Activated T-helper 1 cell treated with anti-CD3 and anti-CD28 coated beads, Interleukin-2, amount 50 U/mL, for 16 hours (primary cell): ENCODE measurements at places on chromosomes 12 and 14.

- DNase-seq = no peak
Observed at GRCh38 chr12:94714378-94715114, 64.2 kb upstream of the TMCC3 start.

- DNase-seq = no peak
Observed at GRCh38 chr12:93419388-93420034, 22.2 kb downstream of the UBE2N start.

- no peak for DNase-seq
Observed at GRCh38 chr12:66397574-66398290, 95.4 kb downstream of the HELB start.

- no peak for DNase-seq
Observed at GRCh38 chr12:3698218-3698974, 54.5 kb downstream of the CRACR2A start.

DNA sequence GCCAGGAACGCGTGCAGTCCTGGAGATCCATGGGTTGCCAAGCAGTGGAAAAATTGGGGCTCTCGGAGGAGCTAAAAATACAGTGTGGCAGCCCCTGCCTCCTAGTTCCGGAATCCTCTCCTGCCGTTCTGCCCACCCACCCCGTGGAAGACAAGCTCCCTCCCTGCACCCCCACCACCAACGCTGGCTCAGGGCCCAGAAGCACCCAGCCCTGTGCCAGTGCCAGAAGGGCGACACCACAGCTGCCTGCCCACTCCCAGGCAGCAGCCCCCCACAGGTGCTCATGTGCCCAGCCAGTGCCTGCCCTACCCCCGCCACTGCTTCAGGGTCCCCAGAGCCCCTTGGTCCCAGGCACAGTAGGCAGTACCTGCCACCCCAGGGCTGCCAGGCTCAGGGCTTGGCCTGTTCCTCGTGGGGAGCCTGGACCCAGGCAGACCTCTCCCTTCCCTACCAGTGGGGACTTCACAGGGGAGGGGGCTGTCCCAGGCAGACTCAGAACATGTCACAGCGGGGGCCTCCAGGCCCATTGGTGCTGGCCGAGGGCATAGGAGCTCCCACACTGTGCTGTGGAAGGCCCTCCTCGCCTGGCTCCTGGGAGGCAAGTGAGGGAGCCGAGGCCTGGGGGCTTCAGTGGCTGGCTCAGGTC lies 7.4 kb downstream of the INF2 start:
- DNase-seq = no peak

GRCh38 chr14:94304243-94304642 lies 11.2 kb upstream of the SERPINA10 start:
- DNase-seq = no peak

DNA sequence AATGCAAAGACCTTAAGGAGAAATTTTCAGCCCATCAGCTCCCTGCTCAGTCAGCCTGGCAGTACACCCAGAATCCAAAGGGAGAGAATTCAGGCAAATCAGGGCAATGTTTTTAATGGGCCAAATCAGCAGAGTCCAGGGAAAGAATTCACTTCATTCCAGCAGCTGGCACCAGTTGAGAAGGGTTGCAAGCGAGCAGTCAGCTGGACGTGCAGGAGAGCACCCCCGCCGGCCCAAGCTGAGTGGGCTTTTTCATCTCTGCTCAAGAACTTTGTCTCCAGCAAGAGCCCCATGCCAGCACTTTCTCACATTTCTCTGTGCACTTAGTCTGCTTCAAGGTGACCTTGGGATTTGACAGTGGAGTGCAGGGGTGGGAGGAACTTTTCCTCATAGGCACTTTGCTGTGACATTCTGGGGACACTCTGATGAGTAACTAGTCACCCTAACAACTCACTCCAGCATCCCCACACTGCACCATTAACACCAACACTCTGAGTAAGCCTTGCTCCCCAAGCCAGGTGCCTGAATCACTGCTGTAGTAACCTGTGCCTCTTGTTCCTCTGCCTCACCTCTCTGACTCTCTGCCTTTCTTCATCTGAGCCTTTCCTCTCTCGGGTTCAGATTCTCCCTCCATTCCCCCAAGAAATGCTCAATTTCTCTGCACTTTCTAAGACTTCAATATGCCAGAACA lies 2.2 kb downstream of the ENDOU start:
- DNase-seq = no peak

DNA sequence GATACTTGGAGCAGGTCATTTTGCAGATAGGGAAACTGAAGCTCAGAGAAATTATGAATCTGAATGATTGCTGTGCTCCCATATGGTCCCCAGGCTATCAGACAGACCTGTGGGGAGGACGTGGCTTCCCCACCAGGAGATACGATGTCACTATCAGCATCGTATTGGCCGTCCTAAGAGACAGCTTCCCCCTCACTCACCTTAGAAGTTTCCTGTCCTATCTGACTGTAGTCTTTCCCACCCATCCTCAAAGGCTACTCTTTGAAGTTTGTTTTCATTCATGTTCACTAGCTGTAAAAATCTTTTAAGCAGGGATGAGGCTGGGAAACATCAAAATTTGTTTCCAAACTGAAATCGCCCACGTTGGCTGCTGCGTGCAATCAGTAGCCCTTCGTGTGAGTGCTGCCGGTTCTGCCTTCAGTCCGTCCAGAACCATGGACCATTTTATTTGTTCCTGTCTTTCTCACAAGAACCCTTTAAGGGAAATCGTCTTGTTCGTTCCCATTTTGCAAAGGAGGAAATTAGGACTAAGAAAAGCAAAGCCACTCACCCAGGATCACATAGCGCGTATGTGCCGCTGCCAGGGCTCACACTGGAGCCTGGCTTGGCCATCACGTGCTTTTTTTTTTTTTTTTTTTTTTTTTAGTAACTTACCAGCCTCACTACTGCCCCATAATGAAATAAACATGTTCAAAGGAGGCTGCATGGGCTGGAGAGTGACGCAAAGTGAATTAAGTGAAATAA lies 1.0 kb upstream of the KDM2B start:
- no peak for DNase-seq

GRCh38 chr14:59015482-59015881 lies 173.0 kb upstream of the DAAM1 start:
- DNase-seq = no peak

GRCh38 chr12:50017641-50018040 lies 7.7 kb downstream of the RACGAP1 start:
- no peak for DNase-seq

DNA sequence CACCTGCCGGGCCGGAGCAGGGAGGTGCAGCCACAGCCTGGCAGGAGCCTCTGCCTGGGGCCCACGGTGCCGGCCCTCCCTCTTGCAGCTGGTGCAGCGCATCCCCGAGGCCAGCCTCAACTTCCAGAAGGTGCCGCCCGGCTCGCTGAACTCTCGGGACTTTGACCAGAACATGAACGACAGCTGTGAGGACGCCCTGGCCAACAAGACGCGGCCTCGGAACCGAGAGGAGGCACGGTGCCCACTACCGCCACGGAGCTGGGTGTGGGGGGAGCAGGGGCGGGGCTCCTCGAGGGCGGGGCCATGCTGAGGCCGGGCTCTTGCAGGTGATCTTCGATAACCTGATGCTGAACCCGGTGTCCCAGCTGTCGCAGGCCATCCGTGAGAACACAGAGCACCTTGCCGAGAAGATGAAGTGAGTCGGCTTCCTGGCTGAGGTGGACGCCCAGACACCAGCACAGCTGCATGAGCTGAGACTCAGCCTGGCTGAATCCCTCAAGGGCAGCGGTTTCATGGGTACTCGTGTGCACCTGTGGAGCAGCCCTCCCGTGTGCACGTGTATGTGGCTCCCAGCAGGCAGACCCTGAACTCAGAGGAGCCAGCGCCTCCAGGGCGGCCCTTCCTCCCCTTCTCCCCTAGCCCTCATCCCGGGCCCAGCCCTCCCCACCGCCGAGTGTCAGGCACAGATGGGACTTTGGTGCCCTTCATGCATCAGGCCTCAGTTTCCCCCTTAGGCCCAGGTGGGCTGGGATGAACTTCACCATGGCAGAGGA lies 28.6 kb downstream of the CEP170B start:
- DNase-seq = no peak

- no peak for DNase-seq
Observed at GRCh38 chr14:75877884-75878283, 103.9 kb downstream of the TGFB3 start.

GRCh38 chr14:33404054-33404453 lies 465.4 kb downstream of the NPAS3 start:
- DNase-seq = no peak

GRCh38 chr14:82896476-82896875 lies 1362.8 kb upstream of the SEL1L start:
- no peak for DNase-seq

- DNase-seq = no peak
Observed at GRCh38 chr12:75661908-75662307, 150.5 kb upstream of the KRR1 start.

- no peak for DNase-seq
Observed at GRCh38 chr12:32586390-32586789, 92.7 kb upstream of the DNM1L start.

- no peak for DNase-seq
Observed at GRCh38 chr14:77099425-77100167, 1.5 kb downstream of the CIPC start.

DNA sequence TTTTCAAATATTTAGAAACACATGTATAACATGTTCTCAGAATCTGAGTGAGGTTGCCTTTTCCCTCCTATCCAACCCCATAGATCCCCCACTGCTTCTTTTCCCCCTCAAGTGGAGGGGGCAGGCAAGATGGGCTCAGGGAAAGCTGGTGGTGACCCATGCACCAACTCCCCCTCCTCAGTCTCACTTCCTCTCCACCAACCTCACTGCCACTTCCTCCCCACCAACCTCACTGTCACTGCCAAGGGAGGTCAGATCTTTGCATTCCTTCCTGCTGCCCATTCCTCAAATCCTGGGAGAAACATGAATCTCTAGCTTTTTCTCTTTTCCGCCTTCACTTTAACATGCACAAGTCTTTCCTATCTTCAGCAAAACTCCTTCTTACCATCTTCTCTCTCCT lies 48.7 kb downstream of the SPTB start:
- no peak for DNase-seq

DNA sequence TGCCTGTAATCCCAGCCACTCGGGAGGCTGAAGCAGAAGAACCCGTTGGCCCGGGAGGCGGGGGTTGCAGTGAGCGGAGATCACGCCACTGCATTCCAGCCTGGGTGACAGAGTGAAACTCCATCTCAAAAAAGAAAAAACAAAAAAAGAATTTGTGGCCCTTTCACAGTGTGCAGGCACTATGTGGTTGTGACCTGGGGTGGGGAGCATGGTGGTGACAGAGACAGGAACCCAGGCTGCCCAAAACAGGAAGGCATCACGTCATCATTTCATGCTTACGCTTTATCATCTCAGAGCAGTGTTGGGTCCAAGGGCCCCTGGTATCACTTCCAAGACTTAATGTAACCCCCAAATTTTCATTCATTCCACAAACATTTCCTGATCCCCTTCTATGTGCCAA lies 175.7 kb upstream of the GSC start:
- no peak for DNase-seq

GRCh38 chr12:182381-182892 lies 31.5 kb downstream of the SLC6A12 start:
- DNase-seq = no peak

DNA sequence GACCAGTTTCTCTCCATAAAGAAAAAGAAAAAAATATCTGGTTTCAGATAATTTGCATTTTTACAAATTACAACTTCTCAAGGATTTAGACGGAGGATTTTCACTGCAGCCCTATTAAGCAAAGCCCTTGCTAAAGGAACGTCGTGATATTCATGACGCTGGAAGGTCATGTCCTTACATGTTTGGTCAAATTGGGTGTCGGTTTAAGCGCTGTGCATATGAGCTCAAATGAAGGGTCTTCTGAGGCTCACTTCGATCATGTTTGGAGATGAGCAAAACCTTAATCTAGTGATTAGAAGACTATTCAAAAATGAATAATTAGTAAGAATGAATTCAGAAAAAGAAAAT lies 67.3 kb upstream of the USP15 start:
- no peak for DNase-seq

- DNase-seq = no peak
Observed at GRCh38 chr14:42929806-42930480, 1323.3 kb downstream of the LRFN5 start.

DNA sequence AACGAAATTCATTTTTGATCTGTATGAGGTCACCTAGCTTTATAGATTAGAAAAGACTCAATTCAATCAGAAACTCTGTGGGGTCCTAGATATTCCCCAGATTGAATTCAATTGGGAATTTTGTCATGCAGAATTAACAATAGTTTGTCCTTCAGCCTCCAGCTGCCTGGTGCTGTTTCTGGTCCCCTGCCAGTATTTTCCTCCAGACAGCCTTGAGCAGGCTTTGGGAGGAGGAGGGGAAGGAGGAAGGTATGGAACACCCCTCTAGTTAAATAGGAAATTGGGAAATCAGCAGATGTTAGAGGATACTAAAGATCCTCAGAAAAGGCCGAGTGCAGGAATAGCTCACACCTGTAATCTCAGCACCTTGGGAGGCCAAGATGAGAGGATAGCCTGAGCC lies 10.6 kb downstream of the GRIP1 start:
- no peak for DNase-seq

GRCh38 chr12:12449533-12450025 lies 92.7 kb downstream of the BORCS5 start:
- no peak for DNase-seq

- DNase-seq = no peak
Observed at GRCh38 chr12:26580619-26581018, 252.4 kb downstream of the ITPR2 start.

DNA sequence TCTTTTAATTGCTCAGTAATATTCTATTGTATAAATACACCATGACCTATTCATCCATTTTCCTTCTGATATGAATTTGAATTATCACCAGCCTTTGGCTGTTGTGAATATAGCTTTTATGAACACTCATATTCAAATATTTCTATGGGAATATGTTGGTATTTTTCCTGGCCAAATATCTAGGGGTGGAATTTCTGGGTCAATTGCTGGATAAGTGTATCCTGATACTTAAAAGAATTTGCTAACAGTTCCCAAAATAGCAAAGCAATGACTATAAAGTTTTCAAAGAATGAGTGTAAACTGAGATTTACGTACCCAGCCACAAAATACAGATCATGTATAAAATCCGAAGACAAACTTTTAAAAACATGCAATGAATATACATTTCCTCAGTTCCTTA lies 148.7 kb upstream of the CLEC14A start:
- no peak for DNase-seq

DNA sequence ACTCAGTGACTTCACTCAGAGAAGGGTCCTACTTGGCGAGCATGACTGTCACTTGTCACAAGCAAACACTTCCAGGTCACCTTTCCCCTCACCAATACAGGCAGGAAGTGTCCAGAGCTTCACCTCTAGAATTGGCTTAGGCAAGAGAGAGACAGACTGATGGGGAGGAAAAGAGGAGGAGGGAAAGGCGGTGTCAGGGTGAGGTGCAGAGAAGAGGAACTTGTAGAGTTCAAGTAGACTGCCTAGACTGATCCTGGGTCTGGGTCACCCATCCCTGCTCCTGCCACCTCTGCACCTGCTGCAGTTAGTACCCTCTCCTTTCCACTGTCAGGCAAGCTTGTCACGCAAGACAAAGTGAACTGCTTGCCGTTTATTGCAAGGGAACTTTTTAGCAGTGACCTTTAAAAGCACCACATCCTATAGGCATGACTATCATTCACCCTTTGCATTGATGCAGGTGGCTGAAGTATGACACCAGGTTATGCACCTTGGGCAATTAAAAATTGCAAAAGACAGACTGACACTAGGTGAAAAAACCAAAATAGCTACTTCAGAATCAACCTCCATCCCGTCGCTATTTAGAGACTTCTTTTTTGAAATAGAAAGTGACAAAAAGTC lies 292.4 kb downstream of the SYT1 start:
- no peak for DNase-seq
